ENCODE measurements at places on chromosomes 13 and 19.

DNA sequence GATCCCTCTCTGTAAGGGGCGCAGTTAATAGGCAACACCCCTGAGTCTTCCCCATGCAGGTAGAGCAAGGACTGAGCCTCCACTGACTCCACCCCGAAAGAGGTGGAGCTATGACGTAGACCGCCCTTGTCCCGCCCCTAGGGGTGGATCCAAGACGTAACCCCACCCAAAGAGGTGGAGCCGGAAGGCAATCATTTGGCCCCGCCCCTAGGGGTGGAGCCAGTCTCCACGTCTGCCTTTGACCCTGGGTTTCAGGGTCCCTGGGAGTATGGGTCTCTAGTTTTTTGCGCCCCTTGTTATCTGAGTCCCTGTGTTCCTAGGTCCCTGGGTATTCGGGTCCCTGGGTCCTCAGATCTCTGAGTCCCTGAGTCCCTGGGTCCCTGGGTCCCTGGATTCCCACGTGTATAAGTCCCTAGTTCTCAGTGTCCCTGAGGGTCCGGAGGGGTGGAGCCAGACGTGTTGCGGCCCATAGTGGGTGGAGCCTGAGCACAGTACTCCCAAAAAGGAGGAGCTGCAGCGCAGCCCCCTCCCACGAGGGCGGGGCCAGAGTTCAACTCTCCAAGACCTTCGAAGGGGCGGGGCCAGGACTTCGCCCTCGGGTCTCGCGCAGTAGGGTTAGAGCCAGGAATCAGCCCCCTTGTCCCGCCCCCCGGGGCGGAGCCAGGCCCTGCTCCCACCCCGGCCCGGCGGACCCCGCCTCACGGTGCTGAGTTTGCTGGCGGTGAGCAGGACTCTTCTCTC, 5.3 kb downstream of the DENND1C start:
- DNase-seq = no peak

- DNase-seq = no peak
These were observed 62.1 kb downstream of the ARHGEF7 start for GRCh38 chr13:111177081-111177711.

DNA sequence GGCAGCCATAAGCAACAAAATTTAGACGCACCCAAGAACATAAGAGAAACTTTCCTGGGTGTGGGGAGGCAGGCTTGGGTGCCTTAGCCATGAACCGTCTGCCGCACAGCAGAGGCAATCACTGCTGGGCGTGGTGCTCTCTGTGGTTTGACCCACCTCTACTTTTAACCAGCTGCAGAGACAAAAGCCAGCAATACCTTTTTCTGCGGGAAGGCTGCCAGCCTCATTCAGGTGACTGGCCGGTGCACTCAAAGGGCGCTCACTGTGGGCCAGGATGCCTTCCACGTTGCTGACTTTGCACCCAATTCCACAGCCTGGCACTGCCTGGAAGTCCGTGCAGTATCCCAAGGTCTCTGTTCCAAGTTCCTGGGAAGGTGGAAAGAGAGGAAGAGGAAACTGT, 69.1 kb downstream of the ATP7B start:
- DNase-seq = no peak

DNA sequence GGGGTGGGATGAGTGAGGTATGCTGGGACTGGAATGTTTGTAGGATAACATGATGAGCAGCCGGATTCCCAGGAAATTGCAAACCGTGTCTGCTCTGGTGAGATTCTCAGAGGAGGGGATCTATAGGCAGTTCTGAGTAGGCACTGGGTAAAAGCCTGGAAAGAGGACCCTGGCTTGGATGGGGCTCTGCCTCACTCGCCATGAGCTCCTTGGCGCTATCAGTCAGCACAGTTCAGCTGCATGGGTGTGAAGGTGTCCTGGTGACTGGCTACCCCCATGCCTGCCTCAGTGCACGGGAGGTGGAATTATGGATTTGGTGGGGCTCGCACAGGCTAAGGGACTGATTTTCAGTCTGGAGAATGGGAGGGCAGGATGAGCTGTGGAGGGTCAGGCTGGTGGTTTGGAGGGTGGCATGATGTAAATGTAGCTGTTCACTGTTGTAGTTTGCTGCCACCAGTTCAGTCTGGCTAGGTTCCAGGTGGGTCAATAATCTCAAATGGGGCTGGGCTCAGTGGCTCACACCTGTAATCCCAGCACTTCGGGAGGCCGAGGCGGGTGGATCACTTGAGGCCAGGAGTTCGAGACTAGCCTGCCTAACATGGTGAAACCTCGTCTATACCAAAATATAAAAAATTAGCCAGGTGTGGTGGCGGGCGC, 9.2 kb upstream of the ZNF627 start:
- no peak for DNase-seq

DNA sequence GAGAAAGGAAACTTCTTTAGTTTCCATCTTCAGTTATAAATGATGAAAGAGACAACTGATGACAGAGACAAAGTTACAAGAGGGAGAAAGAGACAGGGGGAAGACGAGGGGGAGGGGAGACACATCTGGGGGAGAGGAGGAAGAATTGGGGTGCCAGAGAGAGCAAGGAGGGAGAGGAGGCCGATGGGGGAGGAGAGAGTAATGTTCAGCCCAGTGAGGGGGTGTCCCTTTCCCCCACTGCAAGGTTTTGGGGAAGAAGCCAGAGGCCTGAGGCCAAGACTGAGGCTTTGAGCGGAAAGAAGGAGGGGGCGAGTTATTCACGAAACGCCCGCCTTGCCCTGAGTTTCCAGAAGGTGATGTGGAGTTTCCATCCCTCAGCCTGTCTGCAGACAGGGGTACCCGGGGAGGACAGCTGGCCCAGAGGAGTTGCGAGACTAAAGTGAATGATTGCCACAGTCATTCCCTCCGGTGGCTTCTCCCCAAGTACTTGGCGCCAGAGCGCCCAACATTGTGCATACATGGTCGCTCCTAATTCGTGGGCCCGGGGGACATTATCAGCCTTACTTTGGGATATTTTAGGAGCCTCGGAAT, 558 bp upstream of the PPAN start:
- no peak for DNase-seq

GRCh38 chr19:55460670-55461258, 678 bp downstream of the ISOC2 start:
- no peak for DNase-seq

- no peak for DNase-seq
These were observed 79.8 kb downstream of the CHST8 start for GRCh38 chr19:33701565-33701964.

- no peak for DNase-seq
These were observed 48.8 kb downstream of the SLC7A1 start for GRCh38 chr13:29546662-29547061.

GRCh38 chr19:13597640-13598039, 91.4 kb upstream of the CACNA1A start:
- no peak for DNase-seq

DNA sequence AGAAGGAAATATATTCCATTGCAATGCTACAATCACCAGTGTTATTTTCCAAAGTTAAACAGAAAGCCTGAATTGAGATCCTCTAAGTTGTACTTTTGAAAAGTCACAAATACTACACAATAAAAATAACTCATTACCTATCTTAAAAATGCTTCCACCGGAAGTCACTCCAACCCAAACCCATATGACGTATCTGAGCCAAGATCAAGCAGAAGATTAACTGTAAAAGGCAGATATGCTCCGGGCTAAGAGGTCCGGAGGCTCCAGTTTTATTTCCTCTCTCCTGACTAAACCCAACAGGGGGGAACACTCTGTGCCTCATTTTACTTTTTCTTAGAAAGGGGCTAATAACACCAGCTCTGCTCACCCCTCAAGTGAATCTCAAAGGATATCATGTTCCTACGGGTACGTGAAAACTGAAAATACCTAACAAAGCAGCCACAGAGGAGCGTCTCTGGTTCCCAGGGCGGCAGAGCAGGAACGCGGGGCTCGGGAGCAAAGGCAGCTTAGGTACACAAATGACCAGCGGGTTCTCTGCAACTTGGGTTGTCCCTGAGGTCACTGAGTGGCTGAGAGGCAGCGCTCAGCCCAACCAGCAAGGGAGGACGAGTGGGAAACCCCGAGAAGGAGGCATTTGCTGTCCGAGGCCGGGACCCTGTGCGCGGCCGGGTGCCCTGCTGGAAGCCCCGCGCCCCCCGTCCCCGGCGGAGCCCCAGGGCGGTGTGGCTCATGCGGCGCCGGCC, 750 bp downstream of the RAB20 start:
- DNase-seq = no peak

GRCh38 chr19:1472231-1473084, 6.6 kb downstream of the C19orf25 start:
- DNase-seq = no peak

DNA sequence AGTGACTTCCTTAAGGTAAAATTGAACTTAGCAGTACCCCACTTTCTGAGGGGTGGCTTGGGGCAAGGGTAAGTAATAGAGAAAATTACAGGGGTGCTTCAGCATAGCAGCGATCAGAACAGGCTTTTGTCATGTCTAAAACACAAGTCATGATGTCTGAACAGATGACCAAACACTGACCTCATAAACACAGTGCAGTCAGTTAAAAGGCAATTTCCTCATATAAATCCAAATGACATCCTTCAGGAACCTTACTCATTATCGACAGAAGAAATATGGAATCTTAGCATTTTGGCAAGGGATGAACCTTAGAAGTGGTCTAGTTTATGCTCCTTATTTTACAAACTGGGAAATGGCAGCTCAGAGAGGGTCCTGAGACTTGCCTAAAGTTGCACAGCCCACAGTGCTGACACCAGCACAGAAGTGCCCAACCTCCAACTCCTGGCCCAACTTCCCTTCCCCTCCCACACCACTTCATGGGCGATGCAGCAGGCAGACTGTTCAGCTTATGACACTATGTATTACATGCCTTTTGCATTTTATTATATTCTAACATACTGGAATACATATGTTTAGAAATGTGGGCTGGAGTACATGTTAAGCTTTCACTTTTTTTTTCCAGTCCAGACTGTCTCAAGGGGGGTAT, 3.6 kb downstream of the GJA3 start:
- no peak for DNase-seq

- no peak for DNase-seq
These were observed 631 bp downstream of the LACC1 start for GRCh38 chr13:43880214-43880855.

- DNase-seq = no peak
These were observed 3.1 kb downstream of the SMG9 start for GRCh38 chr19:43751466-43752220.

DNA sequence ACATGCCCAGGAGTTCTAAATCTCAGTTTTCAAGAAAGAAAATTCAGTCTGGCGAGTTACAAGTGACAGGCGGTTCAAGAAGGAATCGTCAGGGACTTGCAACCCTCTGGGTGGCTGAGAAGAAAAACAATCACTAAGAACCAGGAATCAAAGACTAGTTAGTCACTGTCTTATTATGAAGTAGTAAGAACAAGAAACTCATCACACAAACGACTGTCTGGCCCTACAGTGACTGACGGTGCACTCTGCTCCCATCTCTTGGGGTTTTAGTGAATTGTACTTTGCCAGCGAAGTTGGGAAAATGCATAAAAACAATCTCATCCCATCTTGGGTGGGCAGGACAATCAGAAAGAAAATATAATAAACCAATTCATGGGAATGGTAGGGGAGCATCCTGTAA, 63.7 kb upstream of the SACS start:
- DNase-seq = no peak

DNA sequence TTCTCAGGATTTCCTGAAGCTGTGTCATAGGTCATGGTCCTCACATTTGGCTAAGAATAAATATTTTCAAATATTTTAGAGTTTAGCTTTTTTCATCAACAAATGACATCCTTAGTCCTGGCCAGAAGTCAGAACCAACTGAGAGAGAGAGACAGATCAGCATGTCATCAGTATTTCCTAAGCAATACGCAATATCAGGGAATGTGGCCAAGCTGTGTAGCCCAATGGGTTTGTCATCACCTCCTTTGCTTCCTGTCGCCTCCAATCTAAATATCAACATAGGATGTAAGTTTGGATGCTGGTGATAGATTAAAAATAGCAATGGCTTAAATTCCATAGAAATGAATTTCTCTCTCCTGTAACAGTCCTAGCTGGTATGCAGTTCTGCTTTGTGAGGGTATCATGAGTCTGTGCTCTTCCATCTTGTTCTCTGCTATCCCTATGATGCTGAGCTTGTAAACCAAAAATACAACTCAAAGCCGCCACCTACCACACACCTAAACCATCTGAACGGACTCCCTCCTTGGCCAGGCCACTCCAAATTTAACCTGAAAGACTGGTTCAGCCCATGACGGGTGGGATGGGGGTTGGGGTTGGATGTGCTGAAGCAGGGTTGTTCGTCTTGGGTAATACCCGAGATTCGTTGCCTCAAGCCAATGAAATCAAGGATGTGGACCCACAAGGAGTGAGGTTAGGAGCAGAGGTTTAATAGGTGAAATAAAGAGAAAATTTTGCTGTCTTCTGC, 10.0 kb upstream of the IGSF23 start:
- DNase-seq = no peak

- DNase-seq = no peak
These were observed 1.6 kb downstream of the LATS2 start for GRCh38 chr13:21059641-21060337.

GRCh38 chr13:96940961-96941360, 53.3 kb downstream of the OXGR1 start:
- DNase-seq = no peak

DNA sequence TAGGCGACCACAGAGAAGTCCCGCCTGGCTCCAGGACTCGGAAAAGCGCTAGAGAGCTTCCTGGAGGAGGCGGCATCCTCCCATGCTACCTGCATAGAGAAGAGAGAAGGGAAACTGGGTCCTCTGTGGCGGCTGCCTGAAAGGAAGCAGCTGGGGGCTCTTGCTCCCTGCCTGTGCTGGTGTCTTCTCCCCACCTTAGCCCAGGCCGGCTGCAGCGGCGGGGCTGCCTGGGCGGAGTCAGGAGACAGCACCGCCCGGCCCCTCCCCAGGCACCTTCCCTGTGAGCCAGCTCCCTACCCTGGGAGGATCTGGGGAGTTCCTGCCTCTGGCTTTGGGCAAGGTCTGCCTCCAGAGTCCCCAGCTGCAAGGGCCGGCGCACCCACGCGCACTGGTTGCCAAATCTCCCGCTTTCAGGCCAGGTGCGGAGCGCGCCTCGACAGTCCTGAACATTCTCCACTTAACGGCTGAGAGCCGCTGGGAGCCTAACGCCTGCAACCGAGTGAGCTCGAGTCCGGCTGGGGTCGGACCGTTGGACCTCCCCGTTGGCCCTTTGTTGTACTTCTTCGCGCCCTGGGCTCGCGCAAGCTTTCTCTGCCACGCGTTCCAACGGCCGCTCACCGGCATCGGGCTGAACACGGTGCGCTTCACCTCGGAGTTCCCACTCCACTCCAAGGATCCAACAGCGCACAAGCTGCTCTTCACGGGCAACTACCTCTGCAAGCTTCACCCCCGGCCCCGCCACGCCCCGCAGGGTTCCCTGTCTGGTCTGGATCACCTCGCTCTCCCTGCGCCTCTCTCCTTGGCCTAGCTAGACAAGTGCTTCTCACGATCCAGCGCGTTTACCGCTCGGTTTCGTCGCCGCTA, 21.8 kb upstream of the ZNF30 start:
- no peak for DNase-seq

DNA sequence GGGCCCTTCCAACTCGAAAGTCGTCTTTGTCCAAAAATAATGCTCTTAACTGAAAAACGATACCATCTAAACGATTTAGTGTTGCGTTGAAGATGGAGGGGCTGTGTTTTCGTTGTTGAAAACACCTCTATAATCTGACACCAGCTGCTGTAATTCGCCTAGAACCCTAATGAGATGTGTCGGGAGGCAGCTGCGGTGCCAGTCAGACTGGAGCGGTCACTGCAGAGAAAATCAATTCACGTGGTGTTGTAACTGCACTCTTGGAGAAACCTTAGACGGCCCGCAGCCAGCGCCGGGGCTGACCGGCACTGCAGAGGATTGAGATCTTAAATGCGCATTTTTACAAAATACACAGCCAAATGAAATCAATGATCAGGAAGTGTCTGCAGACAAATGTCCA, 339.1 kb downstream of the ZNF536 start:
- no peak for DNase-seq

GRCh38 chr19:45400192-45400591, 4.7 kb downstream of the PPP1R13L start:
- DNase-seq = no peak
